Skin of body (tissue), 3 donors: ENCODE measurements at places on chromosomes 6 and 20. TPM values are rescaled to one million over a fixed set of nuclear protein-coding genes. Genes with fewer than 3 reads are reported as not detected.

Gene POU5F1
- 0.69 TPM for total RNA-seq

Gene NPBWR2
- total RNA-seq = not detected

Gene BCAS4
- 2.1 TPM for total RNA-seq

Gene PMEPA1
- 11.7 TPM for total RNA-seq

Gene SLC22A3
- 21.4 TPM for total RNA-seq

Gene CDH4
- total RNA-seq = 0.10 TPM

Gene SLC32A1
- total RNA-seq = not detected

Gene OOEP
- not detected for total RNA-seq

Gene ULBP2
- 0.89 TPM for total RNA-seq

Gene SLC17A4
- not detected for total RNA-seq

Gene HS3ST5
- 0.30 TPM for total RNA-seq

Gene TNFRSF6B
- total RNA-seq = 3.4 TPM

Gene SH3BGRL2
- 19.5 TPM for total RNA-seq

Gene HEBP2
- total RNA-seq = 12.1 TPM
